ENCODE measurements at places on chromosomes 1 and 21.

DNA sequence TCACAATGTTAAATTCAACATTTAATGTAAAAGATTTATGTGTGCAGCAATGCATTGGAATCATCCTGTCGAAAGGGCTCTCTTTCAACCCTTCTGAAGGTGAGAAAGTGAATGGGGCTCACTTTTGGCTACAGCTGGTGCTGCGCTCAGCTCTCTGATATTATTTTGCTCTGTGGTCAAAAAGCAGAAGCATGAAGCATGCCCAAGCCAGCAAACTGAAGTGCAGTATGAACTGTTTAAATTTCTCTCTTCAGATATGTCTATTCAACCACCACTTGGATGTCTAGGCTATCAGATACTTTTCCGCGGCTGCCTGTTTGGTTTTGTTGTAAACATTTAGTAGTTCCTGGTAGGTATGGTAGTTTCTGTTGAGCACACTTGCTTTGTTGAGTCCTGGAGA lies 216.9 kb upstream of the TMPRSS15 start:
- DNase-seq: no peak

GRCh38 chr1:151984313-151984956 lies 9.2 kb downstream of the S100A10 start:
- DNase-seq: peak; percentile 50

DNA sequence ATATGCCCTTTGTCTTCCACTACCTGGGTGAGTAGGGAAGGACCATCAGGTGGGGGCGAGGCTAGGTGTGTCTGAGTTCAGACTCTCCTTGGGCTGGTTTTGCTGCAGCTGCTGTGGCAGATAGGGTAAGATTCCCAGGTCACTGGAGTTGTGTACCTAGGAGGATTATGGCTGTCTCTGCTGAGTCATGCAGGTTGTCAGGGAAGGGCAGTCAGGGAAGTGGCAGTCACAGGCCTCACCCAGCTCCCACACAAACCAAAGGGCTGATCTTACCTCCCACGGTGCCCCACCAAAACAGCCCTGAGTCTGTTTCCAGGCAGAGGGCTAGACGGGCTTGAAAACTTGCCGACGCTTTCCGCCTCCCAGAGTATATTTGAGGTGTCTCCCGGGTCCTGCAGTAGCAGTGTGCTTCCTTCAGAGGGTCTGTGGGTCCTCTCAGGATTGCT lies 201.6 kb upstream of the PLXNA2 start:
- DNase-seq: peak; percentile 26

GRCh38 chr1:52825868-52826267 lies 16.7 kb upstream of the ZYG11A start:
- DNase-seq: peak; percentile 70
